ENCODE measurements at places on chromosomes 7 and 10.

DNA sequence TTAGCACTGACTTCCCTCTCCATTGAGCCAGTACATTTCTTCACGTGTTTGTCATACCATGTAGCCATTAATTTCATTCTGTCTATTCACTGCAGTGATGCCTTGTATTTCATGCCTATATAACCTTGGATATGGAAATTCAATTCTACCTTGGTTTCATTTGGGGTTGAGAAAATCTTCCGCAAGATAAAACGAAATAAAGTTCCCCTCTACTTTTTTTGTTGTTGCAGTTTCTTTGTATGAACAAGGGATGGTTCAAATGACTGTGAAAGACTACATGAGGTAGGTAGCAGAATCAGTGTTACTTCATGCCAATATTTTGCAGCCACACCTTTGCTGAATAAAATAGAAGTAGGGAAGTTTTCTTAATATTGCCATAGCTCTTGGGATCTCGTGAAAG, 55.6 kb downstream of the ITPRID1 start:
- no peak for DNase-seq

- no peak for DNase-seq
These were observed 1.5 kb upstream of the JAZF1 start for GRCh38 chr7:28182071-28182471.

DNA sequence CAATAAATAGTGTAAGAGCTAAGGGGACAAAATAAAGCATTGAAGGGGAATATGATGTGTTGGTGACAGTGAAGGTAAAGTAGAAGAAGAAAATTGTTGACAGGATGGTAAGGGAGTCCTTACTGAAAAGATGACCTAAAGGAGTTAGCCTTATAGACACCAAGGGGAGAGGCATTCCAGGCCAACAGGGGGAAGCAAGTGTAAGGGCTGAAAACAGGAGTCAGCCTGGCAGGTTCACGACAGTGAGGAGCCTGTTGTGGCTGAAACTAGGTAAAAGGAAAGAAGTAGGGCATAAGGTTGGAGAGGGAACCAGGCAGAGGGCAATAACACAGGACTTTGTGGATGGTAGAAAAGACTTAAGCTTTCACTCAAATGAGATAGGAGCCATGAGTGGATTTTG, 34.0 kb downstream of the PNLIPRP3 start:
- DNase-seq = no peak

GRCh38 chr7:107658467-107658866, 2.2 kb upstream of the SLC26A4 start:
- DNase-seq = no peak

- no peak for DNase-seq
These were observed 238.9 kb downstream of the CACNA2D1 start for GRCh38 chr7:82204694-82205093.

DNA sequence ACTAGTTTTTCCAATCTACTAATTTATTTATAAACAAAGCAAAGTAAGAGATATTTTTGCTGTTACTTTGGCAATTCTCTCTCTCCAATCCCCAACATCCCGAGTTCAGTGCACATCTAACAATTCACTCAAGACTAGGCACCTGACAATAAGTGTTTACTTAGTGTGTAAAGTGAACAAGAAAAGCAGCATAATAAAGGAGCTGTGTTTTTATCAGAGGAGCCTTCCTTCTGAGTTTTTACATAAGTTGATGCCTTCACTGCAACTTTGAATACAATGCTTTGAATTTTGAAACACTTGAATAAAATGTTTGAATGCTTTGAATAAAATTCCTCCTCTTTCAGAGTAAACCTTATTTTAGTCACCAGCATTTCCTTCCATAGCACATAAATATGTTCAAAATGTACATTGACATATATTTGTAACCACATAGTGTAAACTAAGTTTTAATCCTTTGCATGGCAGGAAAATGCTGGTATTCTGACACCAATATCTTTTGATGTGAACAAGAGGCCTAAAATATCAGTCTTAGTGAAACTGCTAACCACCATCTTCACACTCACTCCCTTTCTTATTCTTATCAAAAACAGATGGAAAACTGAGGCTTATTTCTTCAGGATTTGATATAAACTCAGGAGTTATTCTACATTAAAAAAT, 11.4 kb downstream of the PDK4 start:
- no peak for DNase-seq

DNA sequence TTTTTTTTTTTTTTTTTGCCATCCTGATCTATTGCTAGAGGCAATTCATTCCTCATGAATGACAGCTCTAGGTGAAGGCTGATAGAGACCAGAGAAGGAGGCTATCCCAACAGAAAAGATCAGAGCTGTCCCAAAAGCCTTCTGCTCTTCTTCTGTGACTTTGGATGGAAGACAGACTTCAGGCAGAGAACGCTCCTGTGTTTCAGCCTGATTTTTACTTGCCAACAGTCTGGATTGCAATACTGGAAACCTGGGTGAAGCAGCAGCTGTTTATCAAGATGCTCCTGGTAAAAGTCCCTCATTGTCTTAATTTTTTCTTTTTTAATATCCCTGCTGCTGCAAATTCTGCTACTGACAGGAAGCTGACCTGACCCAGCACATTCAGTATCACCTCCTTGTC, 219.5 kb downstream of the CCDC3 start:
- no peak for DNase-seq

- DNase-seq = no peak
These were observed 324.0 kb downstream of the PTEN start for GRCh38 chr10:88187472-88187871.

- DNase-seq = no peak
These were observed 40.7 kb upstream of the SPDYE3 start for GRCh38 chr7:100266576-100267354.

- no peak for DNase-seq
These were observed 177.0 kb downstream of the AUTS2 start for GRCh38 chr7:69775231-69775771.

GRCh38 chr10:34655286-34656170, 159.6 kb downstream of the PARD3 start:
- DNase-seq = no peak

DNA sequence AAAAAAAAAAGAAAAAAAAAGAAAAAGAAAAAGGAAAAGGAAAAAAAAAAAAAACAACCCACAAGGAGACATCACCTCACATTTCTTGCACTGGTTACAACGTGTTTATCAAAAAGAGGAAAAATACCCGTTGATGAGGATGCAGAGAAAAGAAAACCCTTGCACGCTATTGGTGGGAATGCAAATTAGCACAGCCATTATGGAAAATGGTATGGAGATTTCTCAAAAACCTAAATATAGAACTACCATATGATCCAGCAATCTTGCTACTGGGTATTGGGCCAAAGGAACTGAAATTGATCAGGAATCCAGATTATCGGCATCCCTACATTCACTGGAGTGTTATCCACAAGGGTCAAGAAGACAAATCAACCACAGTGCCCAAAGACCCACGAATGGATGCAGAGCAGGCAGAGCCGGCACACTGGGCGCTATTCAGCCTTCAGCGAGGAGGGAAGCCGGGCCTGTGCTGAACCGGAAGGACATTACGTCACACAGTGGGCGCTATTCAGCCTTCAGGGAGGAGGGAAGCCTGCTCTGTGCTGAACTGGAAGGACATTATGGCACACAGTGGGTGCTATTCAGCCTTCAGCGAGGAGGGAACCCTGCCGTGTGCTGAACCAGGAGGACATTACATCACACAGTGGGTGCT, 258.7 kb downstream of the ZMYND11 start:
- no peak for DNase-seq

GRCh38 chr7:55567571-55567970, 4.7 kb downstream of the VOPP1 start:
- DNase-seq = no peak

- no peak for DNase-seq
These were observed 205.3 kb downstream of the BUB3 start for GRCh38 chr10:123359539-123359938.

- DNase-seq = peak; percentile 39
These were observed 511 bp upstream of the NRP1 start for GRCh38 chr10:33334805-33335550.

GRCh38 chr7:92740700-92741126, 95.7 kb downstream of the CDK6 start:
- no peak for DNase-seq

DNA sequence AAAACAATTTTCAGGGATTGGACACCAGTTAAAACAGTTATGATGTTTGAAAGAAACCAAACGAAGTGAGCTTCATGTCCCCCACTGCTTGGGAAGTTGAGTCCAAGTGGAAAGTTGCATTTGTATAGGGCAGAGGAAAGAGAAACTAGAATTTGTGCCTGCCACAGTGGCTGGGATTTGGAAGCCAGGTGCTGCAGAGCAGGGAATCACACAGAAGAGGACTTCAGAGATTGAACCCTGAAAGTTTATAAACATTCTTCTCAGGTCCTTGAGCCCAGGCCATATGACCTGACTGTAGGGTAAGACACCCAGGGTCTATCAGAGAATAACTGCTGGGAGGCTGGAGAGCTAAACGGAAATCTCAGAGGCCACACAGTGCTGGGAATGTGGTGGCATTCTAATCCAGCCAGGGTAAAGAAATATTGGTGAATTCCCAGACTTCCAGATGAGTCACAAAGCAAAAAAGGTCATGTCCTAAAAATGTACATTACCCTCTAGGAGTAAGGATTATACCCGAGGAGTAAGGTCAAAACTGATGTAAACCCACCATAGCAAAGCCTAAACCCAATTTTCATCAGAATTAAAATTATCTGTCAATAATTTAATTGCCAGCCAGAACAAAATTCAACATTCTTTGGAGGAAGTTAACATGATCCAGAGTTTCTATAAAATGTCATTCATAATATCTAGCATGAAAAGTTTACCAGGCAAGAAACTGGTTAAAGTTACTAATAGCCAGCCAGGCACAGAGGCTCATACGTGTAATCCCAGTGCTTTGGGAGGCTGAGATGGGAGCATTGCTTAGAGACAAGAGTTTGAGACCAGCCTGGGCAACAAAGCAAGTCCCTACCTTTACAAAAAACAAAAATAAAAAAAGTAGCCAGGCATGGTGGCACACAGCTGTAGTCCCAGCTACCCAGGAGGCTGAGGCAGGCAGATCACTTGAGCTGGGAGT, 31.2 kb downstream of the TOMM7 start:
- DNase-seq = no peak

GRCh38 chr10:121860810-121861209, 67.0 kb downstream of the ATE1 start:
- no peak for DNase-seq

- DNase-seq = peak; percentile 45
These were observed 97.3 kb downstream of the CLEC2L start for GRCh38 chr7:139620676-139621344.

DNA sequence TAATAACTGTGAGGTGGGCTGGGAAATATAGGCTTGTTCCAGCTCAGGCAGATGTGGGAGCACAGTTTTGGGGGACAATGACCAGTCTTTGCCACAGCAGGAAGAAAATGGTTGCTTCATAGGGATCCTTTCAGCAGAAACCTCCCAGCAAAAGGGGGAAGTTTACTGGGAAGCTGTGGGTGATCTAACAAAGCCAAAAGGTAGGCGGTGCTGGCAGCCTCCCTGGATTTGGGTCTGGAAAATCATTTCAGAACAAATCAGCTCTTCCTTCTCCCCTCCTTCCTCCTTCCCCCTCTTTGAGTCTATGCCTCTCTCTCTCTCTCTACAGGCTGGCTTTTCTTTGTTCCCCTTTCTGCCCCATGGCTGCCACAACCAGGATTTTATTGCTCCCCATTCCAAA, 16.2 kb downstream of the RPS24 start:
- DNase-seq = no peak

GRCh38 chr10:132516771-132517725, 20.5 kb upstream of the INPP5A start:
- no peak for DNase-seq
